Glutamatergic neuron (in vitro differentiated cells): ENCODE measurements at places on chromosomes 6 and 20. TPM values are rescaled to one million over a fixed set of nuclear protein-coding genes. Genes with fewer than 3 reads are reported as not detected.

Gene SAMD5
- total RNA-seq: 1.6 TPM

- no peak overlapping the region for H3K27ac ChIP-seq
- no peaks in the 10 kb centered on the region for H3K36me3 ChIP-seq
- no peak overlapping the region for H3K4me3 ChIP-seq
- DNase-seq: no peak
- no peaks in the 10 kb centered on the region for H3K4me1 ChIP-seq
Observed at GRCh38 chr6:135759831-135760230, 91.7 kb upstream of the PDE7B start.

DNA sequence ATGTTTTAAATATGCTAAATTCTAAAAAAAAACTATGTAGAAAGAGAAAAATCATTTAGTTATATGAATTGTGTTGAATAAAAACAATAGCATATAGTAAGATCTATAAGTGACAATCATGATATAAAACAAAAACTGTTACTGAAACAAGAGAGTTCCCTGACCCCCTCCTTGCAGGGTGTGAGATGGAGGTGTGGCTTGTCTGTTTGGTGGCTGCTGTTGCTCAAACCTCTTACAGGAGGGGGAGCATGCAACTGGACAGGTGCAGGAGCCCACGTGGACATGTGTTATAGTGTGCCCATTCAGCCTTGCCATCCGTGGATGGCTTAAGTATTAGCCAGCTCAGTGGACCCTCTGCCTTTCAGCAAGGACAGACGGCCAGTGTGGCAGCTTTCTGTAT, 206.7 kb downstream of the MOXD1 start:
- no peak overlapping the region for H3K4me3 ChIP-seq
- peaks cover 2% of the 10 kb centered on the region for H3K27me3 ChIP-seq
- DNase-seq: no peak
- H3K4me1 ChIP-seq: peaks cover 2% of the 10 kb centered on the region

DNA sequence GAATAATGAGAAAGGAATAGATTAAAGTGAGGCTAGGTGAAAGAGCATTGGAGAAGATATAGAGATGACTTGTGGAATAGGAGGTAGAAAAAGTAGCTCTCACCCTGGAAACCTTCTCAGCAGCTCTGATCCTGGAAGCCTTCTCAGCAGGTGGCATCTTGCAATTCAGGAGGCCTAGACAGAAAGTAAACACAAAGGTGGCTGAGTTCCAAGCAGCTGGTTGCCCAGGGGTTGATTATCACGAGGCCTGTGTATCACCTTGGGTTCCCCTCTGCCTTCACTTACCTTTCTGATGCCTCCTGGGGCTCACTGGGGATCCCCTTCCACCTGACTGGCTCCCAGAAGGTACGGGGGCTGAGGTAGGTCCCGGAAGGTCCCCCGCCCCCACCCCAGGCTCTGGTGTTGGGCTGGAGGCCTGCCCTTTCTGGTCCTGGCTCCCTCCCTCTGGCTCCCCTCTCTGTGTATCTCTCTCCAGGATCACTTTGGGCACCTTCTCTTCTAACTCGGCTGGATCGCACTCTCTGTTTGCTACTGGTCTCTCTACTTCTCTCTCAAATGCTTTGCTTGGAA, 9.7 kb downstream of the MDC1 start:
- H3K27ac ChIP-seq: no peak overlapping the region
- H3K36me3 ChIP-seq: peaks cover 9% of the 10 kb centered on the region
- peak overlapping the region; percentile 32 for H3K4me3 ChIP-seq

Gene OTOR
- not detected for total RNA-seq

DNA sequence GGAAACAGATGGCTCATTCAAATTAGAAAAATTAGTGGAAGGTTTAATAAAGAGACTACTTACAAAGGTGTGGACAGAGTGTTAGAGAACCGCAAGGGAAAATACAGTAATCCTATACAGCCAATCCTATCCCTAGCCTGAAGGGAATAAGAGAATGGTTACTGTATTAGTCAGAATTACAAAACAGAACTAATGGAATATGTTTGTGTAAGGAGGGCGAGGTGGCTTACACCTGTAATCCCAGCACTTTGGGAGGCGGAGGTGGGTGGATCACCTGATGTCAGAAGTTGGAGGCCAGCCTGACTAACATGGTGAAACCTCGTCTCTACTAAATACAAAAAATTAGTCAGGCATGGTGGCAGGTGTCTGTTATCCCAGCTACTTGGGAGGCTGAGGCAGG, 16.3 kb upstream of the TRPC4AP start:
- no peak overlapping the region for H3K4me3 ChIP-seq
- no peak for DNase-seq
- no peaks in the 10 kb centered on the region for H3K36me3 ChIP-seq
- no peak overlapping the region for H3K27ac ChIP-seq
- H3K4me1 ChIP-seq: no peaks in the 10 kb centered on the region
- H3K27me3 ChIP-seq: no peaks in the 10 kb centered on the region

DNA sequence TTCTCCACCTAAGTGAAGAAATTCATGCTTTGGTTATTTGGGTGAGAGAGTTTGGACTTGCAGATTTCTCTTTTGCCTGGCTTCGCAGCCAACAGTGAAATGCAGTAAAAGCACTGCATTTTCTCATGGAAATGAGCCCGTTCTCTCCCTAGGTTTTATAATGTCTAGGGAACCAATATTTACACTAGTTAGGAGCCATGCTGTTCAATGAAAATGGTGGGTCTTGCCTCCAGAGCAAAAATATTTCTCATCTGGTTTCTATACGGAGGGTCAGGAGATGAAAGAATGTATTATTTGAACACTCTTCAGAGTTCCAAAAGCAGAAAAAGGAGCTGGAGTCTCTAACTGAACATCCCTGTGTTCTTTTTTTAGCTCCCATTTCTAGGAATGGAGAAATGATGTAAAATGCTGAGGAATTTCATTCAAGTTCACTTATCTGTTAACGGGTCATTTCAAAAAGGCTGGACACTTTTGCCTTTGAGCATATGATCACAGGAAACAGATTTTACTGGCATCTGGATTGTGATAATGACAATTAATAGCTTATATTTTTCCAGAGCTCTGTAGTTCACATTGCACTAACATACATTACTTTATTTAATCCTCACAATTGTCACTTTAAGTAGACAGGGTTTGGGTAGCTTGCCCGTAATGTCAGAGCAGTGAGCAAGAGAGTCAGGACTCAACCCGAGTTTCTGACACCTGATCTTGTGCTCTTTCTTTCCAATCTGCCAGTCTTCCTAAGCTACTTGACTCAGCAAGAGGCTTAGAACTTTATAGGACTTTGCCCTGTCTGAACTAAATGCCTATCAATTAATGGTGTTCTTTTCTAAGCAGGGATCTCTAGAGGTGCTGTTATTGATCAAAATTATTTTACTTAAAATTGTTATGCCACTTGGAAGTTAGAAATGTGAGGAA, 78.0 kb downstream of the PPP1R14C start:
- peaks cover 4% of the 10 kb centered on the region for H3K36me3 ChIP-seq
- DNase-seq: no peak
- no peak overlapping the region for H3K4me3 ChIP-seq
- H3K4me1 ChIP-seq: no peaks in the 10 kb centered on the region
- no peaks in the 10 kb centered on the region for H3K27me3 ChIP-seq

Gene ANKRD66
- total RNA-seq: not detected

DNA sequence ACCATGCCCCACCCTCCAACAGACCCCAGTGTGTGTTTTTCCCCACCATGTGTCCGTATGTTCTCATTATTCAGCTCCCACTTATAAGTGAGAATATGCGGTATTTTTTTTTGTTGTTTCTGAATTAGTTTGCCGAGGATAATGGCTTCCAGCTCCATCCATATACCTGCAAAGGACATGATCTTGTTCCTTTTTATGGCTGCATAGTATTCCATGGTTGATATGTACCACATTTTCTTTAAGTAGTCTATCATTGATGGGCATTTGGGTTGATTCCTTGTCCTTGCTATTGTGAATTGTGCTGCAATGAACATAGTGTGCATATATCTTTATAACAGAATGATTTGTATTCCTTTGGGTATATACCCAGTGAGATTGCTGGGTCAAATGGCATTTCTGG, 176.9 kb downstream of the UTRN start:
- no peak for DNase-seq
- H3K27ac ChIP-seq: no peak overlapping the region
- no peaks in the 10 kb centered on the region for H3K27me3 ChIP-seq
- H3K36me3 ChIP-seq: no peaks in the 10 kb centered on the region
- no peak overlapping the region for H3K4me3 ChIP-seq

- DNase-seq: peak; percentile 68
- H3K27ac ChIP-seq: no peak overlapping the region
Observed at GRCh38 chr20:49964964-49965780, 17.6 kb upstream of the SNAI1 start.

DNA sequence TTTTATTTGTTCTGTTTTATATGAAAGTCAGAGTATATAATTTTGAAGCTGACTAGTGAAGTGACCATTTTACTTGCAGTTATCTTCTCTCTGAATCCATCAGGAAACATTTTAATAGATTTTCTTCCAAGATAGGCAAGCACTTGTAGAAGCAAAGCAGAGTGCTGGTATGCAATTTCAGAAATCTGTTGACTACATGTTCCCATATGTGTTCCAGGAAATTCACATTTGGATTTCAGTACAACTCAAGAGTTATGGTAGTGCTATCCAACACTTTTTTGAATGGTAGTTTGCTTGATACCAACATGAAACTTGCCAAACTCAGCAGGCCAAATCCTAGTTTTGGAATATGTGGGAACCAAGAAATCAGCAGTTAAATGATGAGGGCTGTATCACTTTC, 94.0 kb downstream of the CENPW start:
- no peak overlapping the region for H3K4me3 ChIP-seq
- DNase-seq: no peak
- H3K27ac ChIP-seq: no peak overlapping the region
- H3K4me1 ChIP-seq: no peaks in the 10 kb centered on the region

Gene TOX2
- total RNA-seq: 11.0 TPM

- DNase-seq: no peak
- no peaks in the 10 kb centered on the region for H3K36me3 ChIP-seq
- no peak overlapping the region for H3K4me3 ChIP-seq
- no peak overlapping the region for H3K27ac ChIP-seq
- peaks cover 5% of the 10 kb centered on the region for H3K4me1 ChIP-seq
Observed at GRCh38 chr20:34401741-34402455, 38.8 kb downstream of the ITCH start.

Gene BCAS1
- 0.32 TPM for total RNA-seq

- H3K27ac ChIP-seq: no peak overlapping the region
- no peak for DNase-seq
- H3K36me3 ChIP-seq: no peaks in the 10 kb centered on the region
- no peak overlapping the region for H3K4me3 ChIP-seq
Observed at GRCh38 chr6:3798055-3798919, 46.8 kb upstream of the PXDC1 start.
